ENCODE measurements at places on chromosomes 3 and 15. TPM values are rescaled to one million over a fixed set of nuclear protein-coding genes. Genes with fewer than 3 reads are reported as not detected.

DNA sequence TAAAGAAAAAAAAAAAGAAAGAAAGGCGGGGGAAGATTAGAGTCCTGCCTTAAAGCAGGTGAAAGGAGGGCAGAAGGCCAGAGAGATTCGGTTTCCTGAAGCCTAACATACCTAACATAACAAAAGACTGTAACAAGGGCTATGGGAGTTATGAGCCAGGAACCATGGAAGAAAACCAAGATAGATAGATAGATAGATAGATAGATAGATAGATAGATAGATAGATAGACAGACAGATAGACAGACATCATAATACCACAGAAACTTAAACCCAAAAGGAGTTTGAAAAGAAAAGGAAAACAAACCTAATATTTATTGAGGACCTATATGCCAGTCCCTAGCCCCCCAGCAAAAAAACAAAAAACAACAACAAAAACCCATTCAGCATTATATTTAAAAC, 2.3 kb upstream of the FYCO1 start:
- no peak overlapping the region for H3K27ac ChIP-seq
- no peaks in the 10 kb centered on the region for H3K27me3 ChIP-seq
- no peak overlapping the region for H3K4me3 ChIP-seq
- peaks cover 9% of the 10 kb centered on the region for H3K4me1 ChIP-seq
- DNase-seq, result no peak

DNA sequence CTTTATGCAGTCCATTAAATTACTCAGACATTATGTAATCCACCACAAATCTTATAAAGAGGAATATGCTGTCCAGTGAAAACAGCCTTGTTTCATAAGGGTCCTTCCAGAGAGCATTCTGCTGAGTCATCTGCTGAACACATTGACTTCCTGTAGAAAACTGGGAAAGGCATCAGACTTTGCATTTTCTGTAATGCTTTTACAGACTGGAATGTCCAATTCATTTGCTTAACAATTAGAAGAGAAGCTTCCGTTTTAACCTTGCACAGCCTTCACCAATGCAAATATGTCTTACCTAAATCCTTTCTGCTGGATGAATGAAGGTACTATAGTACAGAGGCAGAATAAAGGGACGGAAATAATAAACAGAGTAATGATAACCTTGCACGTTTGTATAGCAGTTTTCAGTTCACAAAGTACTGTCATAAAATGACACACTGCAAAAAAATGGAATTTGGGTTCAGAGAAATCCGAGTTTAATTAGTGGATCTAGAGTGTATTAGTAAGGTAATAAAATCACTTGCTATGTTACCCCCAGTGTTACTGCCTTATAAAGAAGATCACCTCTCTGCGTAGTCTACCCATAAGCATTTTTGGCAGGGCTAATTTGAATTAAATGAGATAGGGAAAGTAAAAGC, 301.5 kb downstream of the PYDC2 start:
- no peaks in the 10 kb centered on the region for H3K36me3 ChIP-seq
- H3K27me3 ChIP-seq, result no peaks in the 10 kb centered on the region
- no peak overlapping the region for H3K4me3 ChIP-seq
- DNase-seq, result peak; percentile 58
- H3K4me1 ChIP-seq, result no peaks in the 10 kb centered on the region

- DNase-seq, result no peak
- H3K4me3 ChIP-seq, result no peak overlapping the region
- peaks cover 2% of the 10 kb centered on the region for H3K27me3 ChIP-seq
- no peaks in the 10 kb centered on the region for H3K4me1 ChIP-seq
These were observed 170.8 kb upstream of the MITF start for GRCh38 chr3:69568458-69568857.

- H3K27ac ChIP-seq, result no peak overlapping the region
- peaks cover 6% of the 10 kb centered on the region for H3K4me1 ChIP-seq
- no peaks in the 10 kb centered on the region for H3K27me3 ChIP-seq
- no peak overlapping the region for H3K4me3 ChIP-seq
- DNase-seq, result no peak
These were observed 53.3 kb downstream of the BTD start for GRCh38 chr3:15654891-15655290.

DNA sequence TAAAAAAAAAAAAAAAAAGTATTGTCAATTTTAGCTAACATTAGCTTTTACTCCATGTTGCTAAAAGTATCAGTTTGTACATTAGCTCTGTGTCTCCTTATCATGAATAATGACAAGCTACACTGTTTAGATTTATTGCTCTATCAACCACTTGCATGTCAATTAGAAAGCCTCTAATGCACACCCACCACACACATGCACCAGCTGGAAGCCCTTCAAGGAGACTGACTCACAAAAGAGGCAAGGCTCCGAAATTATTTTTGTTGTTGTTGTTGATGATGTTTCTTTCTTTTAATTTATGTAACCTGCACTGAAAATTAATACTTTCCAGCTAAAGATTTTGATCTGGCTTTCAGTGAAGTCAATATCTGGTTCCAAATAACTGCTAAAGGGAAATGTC, 71.5 kb downstream of the ETFA start:
- H3K27ac ChIP-seq, result no peak overlapping the region
- no peaks in the 10 kb centered on the region for H3K27me3 ChIP-seq
- no peak overlapping the region for H3K4me3 ChIP-seq

DNA sequence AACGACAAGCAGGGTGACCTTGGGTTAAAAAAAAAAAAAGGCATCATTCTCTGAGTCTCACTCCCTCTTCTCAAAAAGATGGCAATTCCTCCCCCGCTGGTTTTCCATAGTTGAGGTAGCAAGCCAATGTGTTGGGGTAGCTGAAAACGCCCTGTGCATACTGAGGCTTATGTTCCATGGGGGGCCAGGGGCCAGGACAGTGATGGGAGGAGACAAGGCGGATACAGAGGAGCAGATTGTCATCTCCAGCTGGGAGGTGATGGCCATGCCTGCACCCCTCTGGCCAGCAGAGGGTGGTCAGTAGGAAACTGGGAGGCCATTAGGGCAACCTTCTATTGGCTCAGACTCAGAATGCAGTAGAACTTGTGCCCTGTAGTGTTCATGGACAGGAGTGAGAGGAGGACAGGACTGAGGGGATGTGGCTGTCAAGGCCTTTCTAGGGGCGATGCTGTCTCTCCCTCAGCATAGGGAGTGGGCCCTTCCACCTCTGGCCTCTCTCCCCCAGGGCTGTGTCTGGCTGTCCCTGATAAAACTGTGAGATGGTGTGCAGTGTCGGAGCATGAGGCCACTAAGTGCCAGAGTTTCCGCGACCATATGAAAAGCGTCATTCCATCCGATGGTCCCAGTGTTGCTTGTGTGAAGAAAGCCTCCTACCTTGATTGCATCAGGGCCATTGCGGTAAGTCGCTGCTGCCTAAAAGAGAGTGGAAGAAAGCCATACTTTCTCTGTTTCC, 1.9 kb downstream of the TF start:
- H3K27ac ChIP-seq, result no peak overlapping the region
- no peak for DNase-seq
- H3K36me3 ChIP-seq, result no peaks in the 10 kb centered on the region
- no peaks in the 10 kb centered on the region for H3K27me3 ChIP-seq
- H3K4me1 ChIP-seq, result no peaks in the 10 kb centered on the region

- no peak overlapping the region for H3K4me3 ChIP-seq
- H3K4me1 ChIP-seq, result no peaks in the 10 kb centered on the region
- no peak overlapping the region for H3K27ac ChIP-seq
- H3K27me3 ChIP-seq, result no peaks in the 10 kb centered on the region
- DNase-seq, result peak; percentile 20
- no peaks in the 10 kb centered on the region for H3K36me3 ChIP-seq
These were observed 16.8 kb downstream of the AP4E1 start for GRCh38 chr15:50925281-50925680.

GRCh38 chr15:39154227-39154638, 426.6 kb upstream of the THBS1 start:
- DNase-seq, result peak; percentile 45
- H3K36me3 ChIP-seq, result no peaks in the 10 kb centered on the region
- H3K4me3 ChIP-seq, result no peak overlapping the region

GRCh38 chr3:7630351-7630911, 769.5 kb downstream of the GRM7 start:
- H3K27ac ChIP-seq, result no peak overlapping the region
- peaks cover 8% of the 10 kb centered on the region for H3K4me1 ChIP-seq
- H3K36me3 ChIP-seq, result no peaks in the 10 kb centered on the region

DNA sequence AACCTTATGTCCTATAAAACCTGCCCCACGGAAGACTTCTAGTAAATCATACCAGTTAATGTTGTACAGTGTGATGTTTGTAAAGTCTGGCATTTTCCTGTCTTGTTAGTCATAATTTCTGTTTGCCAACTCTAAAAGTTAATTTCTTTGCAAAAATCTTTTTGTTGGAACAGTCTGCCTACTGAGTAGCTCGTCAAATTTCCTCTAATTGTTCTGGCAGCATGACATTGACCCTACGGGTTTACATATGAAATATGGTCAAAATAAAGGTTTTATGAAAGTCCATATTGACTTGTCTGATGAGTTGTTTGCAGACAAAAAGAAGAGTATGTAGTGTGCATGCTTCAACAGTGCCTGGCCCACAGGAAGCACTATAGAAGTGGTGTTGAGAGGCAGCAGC, 79.8 kb upstream of the SOX2 start:
- no peaks in the 10 kb centered on the region for H3K27me3 ChIP-seq
- H3K4me1 ChIP-seq, result no peaks in the 10 kb centered on the region
- no peaks in the 10 kb centered on the region for H3K36me3 ChIP-seq

DNA sequence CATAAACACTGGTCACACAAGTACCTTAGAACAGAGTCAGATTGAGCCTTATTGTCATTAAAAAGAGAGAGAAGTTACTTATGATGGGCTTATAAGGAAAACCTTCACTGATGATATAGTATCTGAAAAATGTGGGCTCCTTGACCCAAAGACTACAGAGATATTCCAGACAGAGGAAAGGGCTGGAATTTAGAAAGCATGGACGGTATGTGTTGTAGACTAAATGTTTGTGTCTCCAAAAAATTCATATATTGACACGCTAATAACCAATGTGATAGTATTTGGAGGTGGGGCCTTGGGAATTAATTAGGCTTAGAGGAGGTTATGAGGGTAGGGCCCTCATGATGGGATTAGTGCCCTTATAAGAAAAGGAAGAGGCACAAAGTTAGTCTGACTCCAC, 61.0 kb upstream of the DAZL start:
- H3K27ac ChIP-seq, result peak overlapping the region; percentile 83
- no peaks in the 10 kb centered on the region for H3K36me3 ChIP-seq
- H3K27me3 ChIP-seq, result no peaks in the 10 kb centered on the region
- H3K4me3 ChIP-seq, result no peak overlapping the region

DNA sequence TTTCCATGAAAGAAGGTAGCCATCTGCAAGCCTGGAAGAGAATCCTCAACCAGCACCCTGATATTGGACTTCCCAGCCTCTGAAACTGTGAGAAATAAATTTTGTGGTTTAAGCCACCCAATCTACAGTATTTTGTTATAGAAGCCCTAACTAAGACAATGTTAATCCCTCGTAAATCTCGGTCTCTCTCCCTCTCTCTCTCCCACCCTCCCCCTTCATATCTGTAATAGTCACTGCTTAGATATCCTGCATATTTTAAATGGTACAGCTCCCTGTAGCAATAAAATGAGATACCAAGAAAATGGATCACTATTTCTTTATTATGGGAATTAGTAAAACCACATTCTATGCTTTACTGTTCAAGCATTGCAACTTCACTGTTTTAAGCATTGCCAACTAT, 21.0 kb upstream of the FAM174B start:
- no peak overlapping the region for H3K4me3 ChIP-seq
- H3K27ac ChIP-seq, result no peak overlapping the region
- H3K27me3 ChIP-seq, result no peaks in the 10 kb centered on the region

GRCh38 chr3:152198665-152199064, 70.1 kb upstream of the MBNL1 start:
- no peak overlapping the region for H3K4me3 ChIP-seq
- no peaks in the 10 kb centered on the region for H3K27me3 ChIP-seq
- no peaks in the 10 kb centered on the region for H3K36me3 ChIP-seq
- H3K4me1 ChIP-seq, result peaks cover 18% of the 10 kb centered on the region
- H3K27ac ChIP-seq, result no peak overlapping the region

DNA sequence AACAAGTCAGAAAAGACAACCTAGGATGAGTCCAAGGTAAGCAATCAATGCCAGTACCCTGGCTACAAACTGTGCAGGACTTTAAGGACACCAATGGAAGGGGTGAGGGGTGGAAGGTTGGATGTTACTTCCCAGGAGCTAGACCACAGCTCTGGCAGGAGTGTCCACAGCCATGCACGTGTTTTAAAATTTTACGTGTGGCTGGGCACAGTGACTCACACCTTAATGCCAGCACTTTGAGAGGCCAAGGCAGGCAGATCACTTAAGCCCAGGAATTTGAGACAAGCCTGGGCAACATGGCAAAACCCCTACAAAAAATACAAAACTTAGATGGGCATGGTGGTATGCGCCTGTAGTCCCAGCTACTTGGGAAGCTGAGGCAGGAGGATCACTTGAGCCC, 14.7 kb upstream of the HDC start:
- no peak for DNase-seq
- H3K27ac ChIP-seq, result no peak overlapping the region
- H3K4me3 ChIP-seq, result no peak overlapping the region

GRCh38 chr3:16675805-16676204, 70.6 kb upstream of the DAZL start:
- no peaks in the 10 kb centered on the region for H3K27me3 ChIP-seq
- no peaks in the 10 kb centered on the region for H3K4me1 ChIP-seq
- no peak overlapping the region for H3K27ac ChIP-seq
- H3K4me3 ChIP-seq, result no peak overlapping the region
- H3K36me3 ChIP-seq, result no peaks in the 10 kb centered on the region

- H3K27me3 ChIP-seq, result no peaks in the 10 kb centered on the region
- peaks cover 10% of the 10 kb centered on the region for H3K4me1 ChIP-seq
- H3K4me3 ChIP-seq, result no peak overlapping the region
- DNase-seq, result peak; percentile 81
These were observed 160.7 kb downstream of the SQOR start for GRCh38 chr15:45795440-45796069.

DNA sequence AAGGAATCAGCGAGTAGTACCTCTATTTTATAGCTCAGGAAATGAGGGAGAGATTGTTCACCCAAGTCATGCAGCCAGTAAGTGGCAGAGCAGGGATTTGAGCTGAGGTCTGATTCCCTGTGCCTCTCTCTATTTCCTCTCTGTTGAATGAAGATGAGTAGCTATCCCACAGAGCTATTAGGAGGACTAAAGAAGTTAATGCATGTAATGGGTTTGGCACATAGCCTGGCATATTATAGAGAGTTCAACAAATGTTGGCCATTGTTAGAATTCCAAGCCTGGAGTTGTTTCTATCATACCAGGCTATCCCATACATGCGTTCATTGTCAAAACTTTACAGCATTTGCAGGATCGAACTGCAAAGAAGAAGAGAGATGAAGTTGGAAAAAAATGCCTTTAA, 21.8 kb upstream of the KLHL6 start:
- peaks cover 4% of the 10 kb centered on the region for H3K27me3 ChIP-seq
- no peak overlapping the region for H3K27ac ChIP-seq
- H3K4me3 ChIP-seq, result no peak overlapping the region
- DNase-seq, result no peak
- H3K36me3 ChIP-seq, result no peaks in the 10 kb centered on the region

- H3K27ac ChIP-seq, result no peak overlapping the region
- no peaks in the 10 kb centered on the region for H3K27me3 ChIP-seq
- no peak overlapping the region for H3K4me3 ChIP-seq
These were observed 304.5 kb downstream of the RBMS3 start for GRCh38 chr3:29585368-29585767.

The CD96 gene
- total RNA-seq, result 0.28 TPM

The SKIC8 gene
- total RNA-seq, result 69.5 TPM

The GOLGA6D gene
- total RNA-seq, result not detected

The RBM5 gene
- total RNA-seq, result 150 TPM
